ENCODE measurements at places on chromosomes 7 and 10. TPM values are rescaled to one million over a fixed set of nuclear protein-coding genes. Genes with fewer than 3 reads are reported as not detected.

The CNNM2 gene
- polyA plus RNA-seq: 3.6 TPM

The SDK1 gene
- not detected for polyA plus RNA-seq

The PPP1R9A gene
- not detected for polyA plus RNA-seq

The PLEKHS1 gene
- polyA plus RNA-seq: not detected

DNA sequence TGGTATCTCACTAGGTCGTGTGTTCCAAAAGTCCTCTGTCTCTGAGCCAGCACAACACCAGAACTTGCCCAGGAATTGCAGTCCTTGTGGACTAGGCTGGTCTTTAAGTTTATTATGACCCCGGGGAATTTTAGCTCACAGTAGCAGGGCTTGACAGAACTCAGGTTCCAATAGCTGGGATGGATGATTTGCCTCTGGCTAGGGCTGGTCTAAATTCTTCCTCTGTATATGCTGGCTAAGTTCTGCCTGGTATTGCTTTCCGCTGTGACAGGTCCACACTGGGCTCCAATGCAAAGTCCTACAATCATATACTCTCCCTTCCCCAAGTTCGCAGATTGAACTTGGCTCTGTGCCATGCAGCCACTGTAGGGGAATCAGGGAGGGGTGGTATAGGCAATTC lies 52.5 kb downstream of the FAS start:
- H3K27ac ChIP-seq: no peak overlapping the region
- no peaks in the 10 kb centered on the region for H3K27me3 ChIP-seq
- no peaks in the 10 kb centered on the region for H3K36me3 ChIP-seq
- no peaks in the 10 kb centered on the region for H3K4me1 ChIP-seq
- DNase-seq: no peak
- no peak overlapping the region for H3K4me3 ChIP-seq

DNA sequence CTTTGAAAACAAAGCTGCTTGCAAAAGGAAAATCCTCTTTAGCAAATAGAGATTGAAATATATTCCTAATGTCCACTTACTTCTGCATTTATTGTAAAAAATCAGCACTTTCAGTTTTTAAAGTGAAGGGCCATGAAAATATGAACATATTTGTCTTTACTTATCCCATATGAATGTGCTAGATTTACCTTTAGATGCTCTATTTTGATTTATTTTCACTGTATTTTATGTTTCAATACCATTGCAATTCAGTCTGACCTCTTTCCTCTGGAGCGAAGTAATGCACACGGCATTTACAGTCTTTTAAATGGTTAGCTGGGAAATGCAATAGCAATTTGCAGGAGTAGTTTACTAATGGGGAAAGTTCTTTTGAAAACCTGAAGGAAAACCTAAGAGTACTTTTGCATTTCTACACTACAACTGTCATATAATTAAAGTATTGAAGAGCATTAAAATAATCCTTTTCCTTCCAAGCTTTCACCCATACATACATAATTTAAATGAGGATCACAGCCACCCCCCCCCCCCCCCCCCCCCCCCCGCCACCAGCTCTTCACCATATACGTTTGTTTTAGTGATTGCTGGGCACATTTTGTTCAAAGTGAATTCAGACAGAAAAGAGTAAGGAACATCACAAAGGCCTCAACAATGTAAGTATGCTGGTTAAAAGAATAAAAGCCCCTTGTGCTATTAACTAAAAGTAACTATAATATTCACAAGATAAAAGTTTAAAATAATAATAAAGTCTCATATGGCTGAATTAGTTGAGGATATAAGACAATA lies 3.5 kb downstream of the SKIDA1 start:
- peaks cover 28% of the 10 kb centered on the region for H3K4me1 ChIP-seq
- peaks cover 3% of the 10 kb centered on the region for H3K27me3 ChIP-seq
- H3K4me3 ChIP-seq: no peak overlapping the region
- no peaks in the 10 kb centered on the region for H3K36me3 ChIP-seq
- no peak overlapping the region for H3K27ac ChIP-seq
- no peak for DNase-seq

- H3K27me3 ChIP-seq: no peaks in the 10 kb centered on the region
- no peak overlapping the region for H3K27ac ChIP-seq
- H3K36me3 ChIP-seq: no peaks in the 10 kb centered on the region
- no peaks in the 10 kb centered on the region for H3K4me1 ChIP-seq
- no peak overlapping the region for H3K4me3 ChIP-seq
- no peak for DNase-seq
These were observed 357.7 kb downstream of the FGFR2 start for GRCh38 chr10:121240556-121240955.

- H3K4me3 ChIP-seq: no peak overlapping the region
- no peak overlapping the region for H3K27ac ChIP-seq
- no peaks in the 10 kb centered on the region for H3K27me3 ChIP-seq
- H3K36me3 ChIP-seq: no peaks in the 10 kb centered on the region
These were observed 117.6 kb downstream of the HGF start for GRCh38 chr7:81652225-81652624.

- H3K36me3 ChIP-seq: no peaks in the 10 kb centered on the region
- no peaks in the 10 kb centered on the region for H3K4me1 ChIP-seq
- DNase-seq: no peak
- no peak overlapping the region for H3K27ac ChIP-seq
- H3K27me3 ChIP-seq: no peaks in the 10 kb centered on the region
These were observed 14.2 kb upstream of the SVIL start for GRCh38 chr10:29648983-29649268.
